H4 (cell line): ENCODE measurements at places on chromosomes 1 and 21. TPM values are rescaled to one million over a fixed set of nuclear protein-coding genes. Genes with fewer than 3 reads are reported as not detected.

- no peak for DNase-seq
These were observed 21.2 kb upstream of the OTUD3 start for GRCh38 chr1:19861034-19861433.

- DNase-seq, result no peak
These were observed 2.6 kb upstream of the RAB7B start for GRCh38 chr1:206005778-206006180.

DNA sequence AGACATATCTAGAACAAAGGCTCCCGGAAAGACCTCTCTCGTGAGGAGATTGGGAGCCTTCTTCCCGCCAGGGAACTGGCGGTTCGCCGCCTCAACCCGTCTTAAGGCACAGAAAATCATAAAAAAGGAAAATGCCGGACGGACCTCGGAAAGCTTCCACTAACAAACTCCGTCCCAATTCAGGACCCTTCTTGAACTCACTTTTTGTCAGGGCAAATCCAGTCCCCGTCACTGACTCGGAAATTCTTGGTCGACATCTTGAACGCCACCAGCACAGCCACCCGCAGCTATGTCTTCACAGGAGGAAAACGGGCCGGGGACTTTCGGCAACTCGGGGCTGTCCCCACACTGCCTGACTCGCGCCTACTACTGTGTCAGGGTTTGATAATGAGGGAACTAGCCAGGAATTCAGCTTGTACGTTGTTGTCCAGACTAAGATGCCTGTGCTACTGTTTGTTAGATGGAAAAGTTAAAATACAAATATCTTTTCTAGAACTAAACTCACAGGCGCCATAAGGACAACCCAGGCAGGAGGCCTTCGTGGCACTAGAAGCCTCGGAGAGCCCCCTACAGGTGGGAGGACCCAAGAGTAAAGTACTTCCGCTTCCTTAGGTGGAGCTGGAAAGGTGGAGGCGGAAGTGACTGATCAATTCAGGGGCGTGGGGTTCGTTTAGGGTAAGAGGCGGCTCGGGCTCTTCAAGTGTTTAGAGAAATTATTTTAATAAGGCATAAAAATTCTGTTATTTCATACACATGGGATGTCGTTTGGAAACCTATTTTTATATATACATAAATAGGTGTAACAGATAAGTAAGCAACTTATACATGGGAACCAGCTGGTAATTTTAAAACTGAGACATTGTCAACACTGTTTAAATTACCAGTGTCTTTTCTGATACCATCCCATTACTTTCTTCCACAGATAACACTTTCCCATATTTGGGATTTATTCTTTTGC is at the start of gene ZRANB2:
Gene ZRANB2 (minus strand): TSS at position 297 of the 958 bp plus-strand sequence. CDS start 40 bp downstream, at position 257.
- DNase-seq, result peak; percentile 96

DNA sequence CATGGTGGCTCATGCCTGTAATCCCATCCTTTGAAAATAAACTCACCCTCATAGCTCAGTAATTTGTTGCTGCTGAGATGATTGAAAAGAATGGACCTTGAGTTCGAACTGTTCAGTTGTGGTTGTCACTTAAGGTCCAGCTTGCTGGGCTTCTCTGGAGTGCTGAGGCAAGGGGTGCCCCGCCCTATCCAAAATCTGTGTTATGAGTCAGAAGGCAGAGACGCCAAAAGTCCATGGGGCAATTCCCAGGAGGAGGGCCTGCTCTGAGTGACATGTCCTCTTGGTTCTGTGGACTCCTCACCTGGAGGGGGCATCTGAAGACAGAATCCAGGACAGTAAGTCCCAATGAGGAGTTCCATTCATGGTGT is 64.8 kb downstream of the MYOM3 start:
- DNase-seq, result peak; percentile 70

- no peak for DNase-seq
These were observed 6.8 kb downstream of the C1orf167 start for GRCh38 chr1:11768821-11769220.

DNA sequence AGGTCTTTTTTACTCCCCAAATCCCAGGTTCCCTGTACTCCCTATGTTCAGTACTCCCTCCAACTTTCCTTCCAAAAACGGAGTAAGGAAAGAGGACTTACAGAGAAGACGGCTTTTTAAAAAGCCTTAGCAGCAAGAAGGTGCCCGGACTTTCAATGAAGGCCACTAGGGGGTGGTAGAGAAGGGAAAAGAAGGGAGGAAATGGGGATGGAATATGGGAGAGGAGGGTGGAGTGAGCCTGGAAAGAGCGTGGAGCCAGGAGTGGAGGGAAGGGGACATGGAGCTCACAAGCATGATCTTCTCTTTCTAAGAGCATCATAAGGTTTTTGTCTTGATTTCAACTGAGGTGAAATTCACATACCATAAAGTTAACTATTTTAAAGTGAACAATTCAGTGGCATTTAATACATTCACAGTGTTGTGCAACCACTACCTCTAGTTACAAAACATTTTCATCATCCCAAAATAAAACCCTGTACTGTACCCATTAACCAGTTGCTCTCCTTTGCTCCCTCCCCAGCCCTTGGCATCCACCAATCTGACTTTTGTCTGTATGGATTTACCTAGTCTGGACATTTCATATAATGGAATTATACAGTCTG is 129.9 kb downstream of the ZNF281 start:
- DNase-seq, result peak; percentile 63

DNA sequence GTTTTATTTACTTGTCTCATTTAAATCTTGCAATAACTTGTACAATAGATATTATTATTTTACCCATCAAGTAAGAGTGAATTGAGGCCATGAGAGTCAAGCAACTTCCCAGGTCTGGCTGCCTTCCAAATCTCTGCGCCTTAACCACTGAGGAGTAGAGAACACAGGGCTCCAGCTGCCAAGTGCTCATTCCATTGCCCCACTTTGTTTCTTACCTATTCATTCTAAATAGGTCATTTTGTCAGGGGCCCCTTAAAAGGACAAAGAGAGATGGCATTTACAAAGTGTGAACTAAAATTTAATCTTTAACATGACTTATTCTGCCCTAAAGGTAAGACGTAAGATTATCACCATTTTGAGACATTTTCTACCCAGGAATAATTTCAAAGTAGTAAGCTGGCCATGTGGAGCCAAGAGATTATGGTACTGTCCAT is 3.5 kb downstream of the PPP1R15B start:
- DNase-seq, result peak; percentile 62

DNA sequence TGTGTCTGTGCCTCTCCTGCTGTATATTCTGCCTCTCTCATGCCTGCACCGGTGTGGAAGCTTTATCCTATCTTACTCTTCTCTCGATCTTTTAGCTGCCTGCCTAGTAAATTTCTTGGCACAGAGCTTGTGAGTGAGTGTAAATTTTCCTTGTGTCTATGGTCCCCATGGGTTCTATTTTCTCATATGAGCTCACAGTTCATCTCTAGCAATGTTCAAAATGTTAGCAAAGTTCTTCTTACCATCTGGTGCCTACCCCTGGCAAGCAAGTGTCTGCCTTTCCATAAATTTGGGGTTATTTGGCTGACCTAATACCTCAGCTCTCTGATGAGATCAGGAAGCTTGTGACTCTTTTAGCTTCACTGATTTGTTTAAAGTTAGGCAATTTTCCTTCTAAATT is 572.1 kb upstream of the BRINP3 start:
- DNase-seq, result no peak

GRCh38 chr1:177472567-177472966 is 301.8 kb downstream of the BRINP2 start:
- DNase-seq, result no peak

GRCh38 chr1:230823931-230824381 is 44.4 kb downstream of the C1orf198 start:
- DNase-seq, result no peak

DNA sequence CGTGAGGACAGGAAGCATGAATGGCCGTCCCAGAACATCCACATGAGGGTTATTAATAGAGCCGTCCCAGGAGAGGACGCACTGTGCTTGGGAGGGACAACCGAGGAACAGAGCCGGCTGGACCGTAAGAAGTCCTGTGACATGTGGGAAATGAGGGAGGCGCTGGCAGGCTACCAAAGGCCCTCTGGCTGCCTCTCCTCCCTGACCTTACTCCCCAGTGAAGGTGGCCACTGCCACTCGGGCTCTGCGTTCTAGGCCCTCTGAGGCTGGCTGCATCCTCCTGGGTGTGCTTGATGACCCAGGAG is 15.5 kb upstream of the NPPB start:
- no peak for DNase-seq

DNA sequence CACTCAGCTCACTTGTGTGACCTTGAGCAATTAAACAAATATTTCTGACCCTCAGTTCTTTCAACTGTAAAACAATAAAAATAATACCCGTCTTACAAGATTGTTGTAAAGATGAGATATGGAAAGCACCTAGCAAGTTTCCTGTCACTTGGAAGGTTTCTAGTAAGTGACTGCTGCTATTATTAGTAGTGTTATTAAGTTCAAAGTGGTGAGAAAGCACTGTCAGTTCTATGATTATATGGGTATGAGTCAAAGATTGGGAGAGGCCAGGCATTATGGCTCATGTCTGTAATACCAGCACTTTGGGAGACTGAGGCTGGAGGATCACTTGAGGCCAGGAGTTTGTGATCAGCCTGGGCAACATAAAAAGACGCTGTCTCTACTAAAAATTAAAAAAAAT is 145.4 kb downstream of the C1orf21 start:
- no peak for DNase-seq

- no peak for DNase-seq
These were observed 195.2 kb downstream of the S1PR1 start for GRCh38 chr1:101431956-101432510.

DNA sequence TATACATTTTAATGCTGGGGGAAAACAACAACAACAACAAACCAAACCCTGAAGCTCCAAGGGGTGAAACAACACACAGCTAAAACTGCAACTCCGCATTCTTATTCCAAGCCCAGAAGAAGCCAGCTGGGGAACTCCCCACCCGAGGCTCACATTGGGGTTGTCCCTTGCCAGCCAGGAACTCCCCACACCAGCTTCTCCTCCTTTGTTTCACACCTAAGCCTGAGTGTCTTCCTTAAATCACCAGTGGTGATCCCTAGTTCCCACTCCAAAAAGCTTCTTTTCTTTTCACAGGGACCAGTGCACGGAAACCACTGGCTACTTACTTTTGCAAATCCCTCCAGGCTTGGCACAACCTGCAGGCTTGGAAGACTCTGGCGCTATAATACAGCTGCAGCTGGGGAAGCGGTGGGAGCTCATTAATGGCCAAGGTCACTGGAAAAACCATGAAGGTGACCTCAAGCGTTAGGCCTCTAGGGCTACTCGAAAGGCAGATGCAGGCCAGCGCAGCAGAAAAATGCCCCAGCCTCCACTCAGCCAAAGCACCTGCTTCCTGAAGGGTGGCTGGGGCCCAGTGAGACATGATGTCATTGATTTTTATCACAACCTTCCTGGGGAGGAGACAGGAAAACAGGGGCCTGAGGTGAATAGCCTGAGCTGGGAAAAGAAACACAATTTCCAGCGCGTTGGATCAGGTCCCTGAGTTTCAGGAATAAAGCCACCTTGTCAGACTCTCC is 40.1 kb downstream of the TLR5 start:
- no peak for DNase-seq

DNA sequence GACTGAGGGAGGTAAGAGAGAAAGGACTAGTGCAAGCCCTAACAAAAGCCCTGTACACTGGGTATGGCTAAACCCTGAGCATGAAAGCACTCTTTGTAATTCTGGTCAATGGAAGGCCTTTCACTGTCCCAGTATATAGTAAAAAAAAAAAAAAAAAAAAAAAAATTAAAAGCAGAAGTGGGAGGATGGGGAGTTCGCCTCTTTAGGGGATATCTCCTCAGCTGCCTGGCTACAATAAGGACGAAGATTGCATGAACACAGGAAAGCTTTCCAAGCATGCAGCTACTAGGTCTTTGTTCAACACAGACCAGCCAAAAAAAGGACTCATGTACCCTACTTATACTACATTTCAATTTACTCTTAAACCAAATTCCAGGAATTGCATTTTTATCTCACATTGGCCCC is 59.1 kb downstream of the EIF4G3 start:
- DNase-seq, result no peak

- peak; percentile 56 for DNase-seq
These were observed 25.0 kb upstream of the LAPTM5 start for GRCh38 chr1:30782361-30783255.

- DNase-seq, result no peak
These were observed 117.8 kb downstream of the HHAT start for GRCh38 chr1:210446479-210446878.

DNA sequence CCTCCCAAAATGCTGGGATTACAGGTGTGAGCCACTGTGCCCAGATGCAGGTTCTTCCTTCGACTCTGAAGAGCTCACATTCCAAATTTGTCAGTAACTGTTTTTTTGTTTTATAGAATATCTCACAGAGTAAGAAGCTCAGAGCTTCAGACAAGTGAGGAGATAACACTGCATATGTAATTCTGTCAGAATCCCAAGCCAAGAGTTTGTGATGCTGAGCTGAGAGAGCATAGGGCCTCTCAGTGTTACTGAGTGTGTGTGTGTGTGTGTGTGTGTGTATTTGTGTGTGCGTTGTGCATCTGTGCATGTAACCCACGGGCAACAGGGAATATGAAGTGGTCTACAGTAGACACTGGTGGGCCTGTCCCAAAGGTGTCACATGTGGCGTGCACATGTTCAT is 15.2 kb upstream of the TNR start:
- no peak for DNase-seq

GRCh38 chr1:78497201-78497600 is 6.4 kb downstream of the PTGFR start:
- no peak for DNase-seq

DNA sequence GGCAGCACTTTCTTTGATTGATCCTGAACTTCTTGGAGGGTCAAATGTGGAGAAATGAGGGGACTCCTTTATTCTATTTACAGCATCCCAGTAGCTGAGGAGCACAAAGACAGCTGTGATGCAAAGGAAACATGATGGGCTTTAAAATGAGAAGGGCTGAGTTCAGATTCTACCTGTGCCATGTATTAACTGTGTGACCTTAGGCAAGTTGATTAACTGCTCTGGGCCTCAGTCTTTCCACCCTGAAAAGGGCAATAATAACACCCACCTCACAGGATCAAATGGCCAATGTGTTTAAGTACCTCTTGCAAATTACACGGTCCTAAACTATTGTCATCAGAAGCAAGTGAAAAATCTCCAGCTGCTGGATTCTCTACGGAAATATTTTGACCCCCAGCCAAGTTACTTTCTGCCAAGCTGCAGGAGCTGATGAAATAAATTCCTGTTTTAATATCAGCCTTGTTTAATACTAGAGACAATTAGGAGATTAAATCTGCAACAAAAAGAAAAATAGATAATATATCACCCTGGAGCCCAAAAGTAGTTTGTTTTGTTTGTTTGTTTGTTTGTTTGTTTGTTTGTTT is 15.7 kb downstream of the TMEM81 start:
- DNase-seq, result no peak

Gene HSD11B1
- total RNA-seq, result 0.08 TPM in 1 of 2 replicates, not detected in the other

Gene SLAMF8
- total RNA-seq, result 0.17 TPM in 1 of 2 replicates, not detected in the other
